ENCODE measurements at places on chromosomes 16 and 17.

GRCh38 chr17:7356072-7356549 lies 1.2 kb downstream of the TMEM95 start:
- DNase-seq = peak; percentile 69

DNA sequence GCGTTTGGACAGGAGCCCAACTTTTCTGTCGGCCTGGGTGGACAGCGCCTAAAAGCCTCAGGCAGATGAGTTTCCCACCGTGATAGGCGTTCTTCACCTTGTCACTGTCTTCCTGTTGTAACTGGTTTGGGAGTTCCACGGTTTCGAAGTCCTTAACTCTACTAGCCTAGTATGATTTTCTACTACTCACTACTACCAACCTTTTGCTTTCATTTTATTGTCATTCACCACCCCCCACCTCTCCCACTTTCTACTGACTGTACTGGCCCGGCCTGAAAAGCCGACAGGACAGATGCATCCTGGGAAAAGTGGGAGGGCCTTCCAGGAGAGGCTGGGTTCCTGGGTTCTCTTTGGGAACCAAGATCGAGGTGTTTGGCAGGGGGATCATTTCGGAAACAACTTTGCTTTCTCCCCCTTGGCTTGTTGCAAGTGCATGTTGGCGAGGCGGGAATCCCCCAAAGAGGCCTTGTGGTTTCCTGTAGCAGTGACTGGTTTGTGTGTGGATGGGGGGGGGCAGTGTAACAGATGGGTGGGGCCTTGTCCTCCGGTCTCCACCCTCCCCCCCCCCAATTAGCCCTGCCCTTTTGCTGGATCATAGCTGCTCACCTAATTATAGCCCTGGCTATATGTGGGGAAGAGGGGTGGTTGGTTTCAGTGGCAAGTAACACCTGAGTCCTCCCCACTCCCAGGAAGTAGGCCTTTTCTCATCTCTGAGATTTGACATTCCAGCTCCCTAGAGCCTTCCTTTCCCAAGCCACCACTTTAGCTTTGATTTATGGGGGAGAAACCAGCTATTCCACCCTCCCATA lies 1.4 kb downstream of the EIF5A start:
- peak; percentile 81 for DNase-seq

- no peak for DNase-seq
Observed at GRCh38 chr16:30603945-30604315, 6.3 kb downstream of the ZNF689 start.

DNA sequence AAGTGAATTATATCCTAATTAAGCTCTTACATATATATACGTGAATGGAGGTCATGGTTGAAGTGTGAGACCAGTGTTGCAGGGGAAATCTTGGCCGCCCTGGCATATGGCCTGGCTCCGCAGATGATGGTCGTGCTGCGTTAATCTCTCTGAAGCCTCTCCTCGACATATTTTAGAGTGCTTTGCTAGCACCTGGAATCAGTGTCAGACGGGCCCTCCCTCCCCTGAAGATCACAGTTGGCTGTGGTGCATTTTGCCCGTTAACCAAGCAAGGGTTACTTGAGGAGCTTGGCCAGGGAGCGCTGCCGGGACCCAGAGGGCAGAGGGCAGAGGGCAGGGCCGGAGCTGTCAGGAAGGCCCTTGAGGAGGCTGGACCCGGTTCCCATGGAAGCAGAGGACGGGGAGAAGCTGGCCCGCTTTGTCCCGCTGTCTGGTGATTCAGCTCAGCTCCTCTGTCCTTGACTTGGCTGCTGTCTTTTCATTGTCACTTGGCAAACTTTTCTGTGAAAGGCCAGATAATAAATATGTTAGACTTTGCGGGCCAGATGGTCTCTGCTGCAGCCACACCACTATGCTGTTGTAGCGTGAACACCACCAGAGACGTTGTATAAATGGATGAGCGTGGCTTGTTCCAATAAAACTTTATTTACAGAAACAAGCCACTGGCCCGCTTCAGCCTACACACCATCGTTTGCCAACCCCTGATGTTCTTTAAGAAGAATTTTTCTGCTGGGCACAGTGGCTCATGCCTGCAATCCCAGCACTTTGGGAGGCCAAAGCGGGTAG lies 32.3 kb downstream of the CIBAR2 start:
- no peak for DNase-seq

DNA sequence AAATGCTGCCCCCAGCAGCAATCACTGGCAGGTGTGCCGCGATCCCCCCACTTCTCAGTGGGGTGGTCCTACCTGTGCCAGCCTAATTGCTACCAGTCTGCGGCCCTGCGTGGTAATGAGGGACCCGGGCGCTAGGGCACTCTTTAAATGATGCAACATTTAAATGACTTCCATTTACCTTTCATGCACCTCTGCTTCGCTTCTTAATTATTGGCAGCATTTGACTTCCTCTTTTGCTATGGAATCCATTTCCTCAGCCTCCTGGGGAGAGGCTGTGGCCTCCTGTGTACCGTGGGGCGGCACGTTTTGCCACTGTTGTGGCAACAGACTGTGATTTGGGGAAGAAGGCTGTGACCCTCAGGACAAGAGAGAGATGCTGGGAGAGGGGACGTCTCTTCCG lies 86.1 kb downstream of the RPA1 start:
- DNase-seq = no peak

DNA sequence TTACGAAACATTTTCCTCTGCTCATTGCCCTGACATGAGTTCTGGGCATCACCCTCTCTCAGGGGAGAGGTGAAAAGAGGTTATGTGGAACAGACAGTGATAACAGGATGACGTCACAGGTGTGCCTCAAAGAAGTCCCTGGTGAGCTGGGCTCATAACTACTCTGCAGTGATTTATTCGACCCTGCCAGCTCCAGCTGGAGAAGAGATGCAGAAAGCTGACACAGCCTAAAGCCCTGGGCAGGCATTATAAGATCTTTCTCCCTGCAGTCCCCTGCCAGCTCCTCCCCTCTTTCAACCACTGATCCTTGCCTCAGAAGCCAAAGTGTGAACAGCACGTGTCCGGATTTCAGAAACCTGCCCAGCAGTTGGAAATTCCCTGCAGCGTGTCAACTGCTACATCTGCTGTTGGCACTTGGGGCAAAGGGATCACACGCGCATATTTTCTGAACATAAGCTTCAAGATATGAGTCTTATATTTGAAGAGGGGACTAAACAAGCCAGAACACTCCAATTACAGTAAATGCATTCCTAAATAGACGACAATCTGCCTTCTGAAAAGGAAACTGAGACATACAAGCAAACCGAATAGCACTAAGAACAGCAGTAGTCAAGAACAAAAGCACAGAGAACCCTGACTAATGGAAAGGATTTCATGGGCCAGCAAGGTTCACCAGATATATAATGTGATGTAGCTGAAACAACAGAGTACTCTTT lies 80.5 kb downstream of the SMG6 start:
- DNase-seq = peak; percentile 66

DNA sequence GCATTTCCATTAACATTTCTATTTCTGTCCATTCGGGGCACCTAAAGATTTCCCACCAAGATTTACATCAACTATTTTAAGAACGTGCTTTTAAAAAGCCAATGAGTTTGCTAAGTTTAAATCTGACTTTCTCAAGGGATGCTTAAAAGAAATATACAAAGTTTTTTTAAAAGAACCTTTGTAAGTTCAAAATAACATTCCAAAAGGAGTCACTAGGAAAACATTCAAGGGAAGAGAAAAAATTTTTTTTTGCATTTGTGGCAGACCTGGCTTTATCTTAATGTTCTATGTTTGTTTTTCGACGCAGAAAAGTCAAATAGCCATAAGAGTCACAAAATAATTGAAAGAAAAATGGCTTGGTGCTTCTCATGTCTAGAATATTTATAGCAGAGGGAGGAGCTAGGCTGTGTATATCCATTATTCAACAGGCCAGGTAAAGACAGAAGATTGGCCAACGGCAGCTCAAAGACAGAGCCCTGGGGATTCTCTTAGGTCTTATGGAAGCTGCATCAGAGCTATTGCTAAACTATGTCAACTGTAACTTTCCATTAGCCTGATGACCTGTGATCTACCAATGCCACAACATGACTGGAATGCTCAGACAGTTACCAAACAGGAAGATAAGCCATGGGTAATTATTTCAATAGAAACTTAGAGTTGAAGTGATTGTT lies 37.8 kb upstream of the MYOCD start:
- DNase-seq = no peak

GRCh38 chr17:17235212-17236174 lies 1.5 kb downstream of the FLCN start:
- DNase-seq = peak; percentile 36

GRCh38 chr16:20409398-20410120 lies at the start of gene ACSM5:
Gene ACSM5, plus strand, starts transcription at chr16:20409534. Its CDS starts 1,951 bp downstream, at chr16:20411485.
- no peak for DNase-seq
